ENCODE measurements at places on chromosomes 11 and 22.

- peak; percentile 97 for DNase-seq
These were observed 7.5 kb upstream of the WEE1 start for GRCh38 chr11:9565822-9566560.

GRCh38 chr11:68002575-68002937 is 1.3 kb downstream of the UNC93B1 start:
- no peak for DNase-seq

DNA sequence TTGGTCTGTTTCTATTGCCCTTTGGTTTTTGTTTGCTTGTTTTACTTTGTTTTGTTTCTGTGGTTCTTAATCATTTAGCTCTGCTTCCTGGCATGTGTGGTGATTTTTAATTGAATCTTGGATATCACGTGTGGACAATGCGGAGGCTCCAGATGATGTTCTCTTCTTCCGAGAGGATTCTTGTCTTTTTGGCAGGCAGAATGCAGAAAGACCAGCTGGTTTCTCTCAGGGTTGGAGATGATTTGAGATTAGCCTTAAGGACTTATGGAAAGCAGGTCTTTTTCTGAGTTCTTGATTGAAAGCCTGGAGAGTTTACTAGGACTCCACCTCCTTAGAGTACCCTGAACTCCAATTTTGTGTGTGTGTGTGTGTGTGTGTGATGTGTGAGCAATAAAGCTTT is 21.0 kb upstream of the ANO1 start:
- DNase-seq = no peak

- no peak for DNase-seq
These were observed 71.3 kb downstream of the BCR start for GRCh38 chr22:23251445-23252093.

- peak; percentile 50 for DNase-seq
These were observed 78.4 kb downstream of the MYO7A start for GRCh38 chr11:77206264-77207018.

- DNase-seq = no peak
These were observed 380.1 kb downstream of the LARGE1 start for GRCh38 chr22:33539902-33540751.

- DNase-seq = peak; percentile 18
These were observed 105.7 kb downstream of the RASSF10 start for GRCh38 chr11:13114566-13115379.

DNA sequence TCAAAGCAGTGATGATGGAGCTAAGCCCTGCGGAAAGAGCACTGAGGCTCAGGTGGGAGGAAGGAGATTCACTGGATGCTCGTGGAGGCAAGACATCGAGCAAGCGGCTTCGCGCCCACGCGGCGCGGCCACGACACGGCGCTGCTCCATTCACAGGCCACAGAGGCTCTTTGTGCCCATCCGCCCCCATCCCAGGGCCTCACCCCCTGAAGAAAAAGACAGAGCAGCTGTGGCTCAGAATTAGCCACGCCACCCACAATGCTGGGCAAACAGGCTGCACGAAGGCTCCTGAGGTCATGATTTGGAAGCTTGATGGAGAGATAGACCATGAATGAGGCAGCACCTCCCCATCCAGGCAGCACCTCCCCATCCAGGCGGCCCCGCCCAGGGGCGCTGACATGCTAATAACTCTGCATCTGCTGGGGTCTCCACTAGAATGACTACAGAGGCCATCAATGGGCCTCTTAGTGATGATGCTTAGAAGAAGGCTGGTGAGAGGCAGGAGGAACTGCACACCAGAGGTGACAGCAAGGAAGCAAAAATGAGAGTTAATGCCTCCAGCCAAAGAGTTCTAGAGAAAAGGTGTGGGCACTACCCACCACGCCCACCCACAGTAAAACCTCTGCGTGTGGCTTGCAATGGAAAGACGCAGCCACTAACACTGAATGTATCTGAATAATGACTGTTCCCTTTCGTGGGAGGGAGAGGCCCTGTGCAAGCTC is 43.5 kb downstream of the MYH9 start:
- no peak for DNase-seq

- no peak for DNase-seq
These were observed 11.1 kb downstream of the ADAMTS15 start for GRCh38 chr11:130459521-130459920.

DNA sequence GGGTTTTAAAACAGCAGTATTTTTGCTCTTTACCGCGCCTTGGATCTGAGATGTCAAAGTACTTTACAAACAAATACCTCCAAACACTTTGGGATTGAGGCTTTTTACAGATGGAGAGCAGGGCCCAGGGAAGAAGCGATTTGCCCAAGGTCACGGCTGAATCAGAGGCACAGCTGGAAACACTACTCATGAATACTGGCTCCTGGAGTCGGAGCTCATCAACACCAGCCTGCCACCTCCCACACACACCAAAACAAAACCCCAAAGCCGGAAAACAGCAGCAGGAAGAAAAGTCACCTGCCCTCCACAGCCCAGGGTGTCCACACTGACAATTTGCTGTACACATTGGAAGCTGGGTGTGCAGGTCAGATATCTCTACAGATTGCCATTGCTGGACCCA is 339.4 kb downstream of the CADM1 start:
- no peak for DNase-seq

GRCh38 chr22:19800761-19801244 is 40.2 kb downstream of the TBX1 start:
- DNase-seq = no peak

DNA sequence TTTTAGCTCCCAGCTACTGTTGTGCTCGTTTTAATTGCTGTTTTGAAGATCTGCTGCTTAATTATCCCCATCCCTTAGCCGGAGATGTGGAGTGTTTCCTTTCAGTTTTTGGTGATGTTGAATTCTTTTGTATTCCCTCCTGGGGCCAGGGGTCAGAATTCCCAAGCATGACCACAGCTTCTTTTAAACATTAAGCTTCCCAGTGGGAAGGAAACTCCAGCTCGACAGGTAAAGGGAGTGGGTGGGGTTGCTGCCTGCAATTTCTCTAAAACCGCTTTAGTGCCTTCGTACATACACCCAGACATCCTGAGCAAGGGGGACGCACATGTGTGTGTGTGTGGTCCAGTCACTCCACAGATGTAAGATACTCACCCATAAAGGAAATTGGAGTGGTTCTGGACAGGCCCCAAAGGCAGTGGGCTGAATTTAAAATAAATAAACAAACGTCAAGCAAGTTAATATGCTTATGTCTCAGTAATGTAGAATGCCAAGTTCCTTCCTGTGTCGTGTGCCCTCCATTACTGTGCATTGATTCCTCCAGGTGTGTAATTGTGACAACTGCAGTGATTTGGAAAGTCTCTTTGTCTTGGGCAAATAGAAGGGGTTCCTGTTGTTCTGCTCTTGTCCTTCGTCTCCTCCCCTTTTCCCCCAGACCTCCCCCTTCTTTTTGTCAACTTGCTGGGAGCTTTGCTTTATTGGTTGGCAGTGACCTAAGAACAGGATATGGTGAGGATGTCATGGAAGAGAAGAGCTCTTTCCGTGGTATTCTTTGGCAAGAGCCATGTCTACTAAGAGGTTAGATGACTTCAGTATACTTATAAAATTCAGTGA is 19.2 kb upstream of the ADSL start:
- DNase-seq = no peak

GRCh38 chr11:63250162-63251050 is 7.0 kb upstream of the SLC22A25 start:
- DNase-seq = no peak

- no peak for DNase-seq
These were observed 72.3 kb upstream of the TP53I11 start for GRCh38 chr11:45023065-45023365.

DNA sequence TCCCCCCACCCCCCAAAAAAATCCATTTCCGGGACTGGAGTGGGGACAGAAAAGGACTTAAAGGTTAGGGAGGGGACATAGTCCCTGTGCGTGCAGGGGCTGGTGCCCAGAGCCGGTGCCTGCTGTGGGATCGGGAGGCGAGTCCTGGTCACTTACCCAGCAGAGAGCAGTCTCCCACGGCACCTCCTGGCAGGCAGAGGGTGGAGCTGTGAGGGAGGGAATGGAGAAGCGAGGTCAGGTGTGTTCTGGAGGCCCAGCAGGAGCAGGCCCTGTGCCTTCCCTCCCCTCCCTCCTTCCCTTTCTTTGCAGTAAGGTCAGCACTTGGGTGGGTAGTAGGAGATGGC is 28.4 kb downstream of the SHANK3 start:
- no peak for DNase-seq

- no peak for DNase-seq
These were observed 655.6 kb upstream of the CNTN5 start for GRCh38 chr11:98365190-98365589.

DNA sequence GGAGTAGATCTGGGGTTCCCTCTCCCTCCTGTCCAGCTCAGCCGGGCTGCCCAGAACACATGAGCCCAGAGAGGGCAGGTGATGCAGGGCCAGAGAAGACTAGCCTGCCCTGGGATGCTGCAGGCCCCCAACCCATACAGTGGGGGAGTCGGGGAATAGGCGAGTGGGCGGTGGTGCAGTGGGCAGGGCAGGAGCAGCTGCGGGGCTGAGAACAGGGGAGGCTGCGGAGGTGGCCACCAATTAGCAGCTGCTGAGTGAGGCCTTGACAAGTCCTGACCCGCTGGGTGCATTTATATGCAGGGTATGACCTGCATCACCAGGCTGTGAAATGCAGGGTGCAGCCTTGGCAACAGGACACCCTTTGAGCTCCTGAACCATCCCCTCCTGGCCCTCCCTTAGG is 43.1 kb downstream of the NFAM1 start:
- DNase-seq = no peak

GRCh38 chr22:32531931-32532819 is 57.6 kb downstream of the FBXO7 start:
- no peak for DNase-seq

- no peak for DNase-seq
These were observed 119.1 kb downstream of the RRM1 start for GRCh38 chr11:4213746-4214145.

GRCh38 chr22:37909766-37910165 is 3.7 kb downstream of the MICALL1 start:
- no peak for DNase-seq

GRCh38 chr11:86500500-86501140 is 125.9 kb downstream of the CCDC81 start:
- peak; percentile 88 for DNase-seq

GRCh38 chr22:19855504-19856409 is 1.1 kb upstream of the GNB1L start:
- peak; percentile 91 for DNase-seq
